ENCODE measurements at places on chromosomes 1 and 21.

DNA sequence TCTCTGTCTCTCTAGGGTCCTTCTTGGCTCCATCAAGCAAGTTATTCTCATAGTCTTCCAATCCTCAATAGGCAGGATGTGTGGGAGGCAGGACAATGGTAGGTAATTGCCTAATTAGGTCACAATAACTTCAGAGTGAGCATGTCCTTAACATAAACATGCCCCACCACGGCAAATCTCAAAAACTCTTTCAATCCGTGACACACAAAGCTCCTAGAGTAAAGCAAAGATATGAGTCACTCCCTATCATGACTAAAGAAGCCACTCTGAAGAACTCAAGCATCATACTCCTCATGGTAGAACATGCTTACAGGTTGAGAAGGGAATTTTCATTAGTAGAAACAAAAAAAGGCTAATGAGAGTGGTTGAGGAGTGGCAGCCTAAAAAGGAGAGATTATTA is 4.9 kb downstream of the HAO2 start:
- no peak for DNase-seq

DNA sequence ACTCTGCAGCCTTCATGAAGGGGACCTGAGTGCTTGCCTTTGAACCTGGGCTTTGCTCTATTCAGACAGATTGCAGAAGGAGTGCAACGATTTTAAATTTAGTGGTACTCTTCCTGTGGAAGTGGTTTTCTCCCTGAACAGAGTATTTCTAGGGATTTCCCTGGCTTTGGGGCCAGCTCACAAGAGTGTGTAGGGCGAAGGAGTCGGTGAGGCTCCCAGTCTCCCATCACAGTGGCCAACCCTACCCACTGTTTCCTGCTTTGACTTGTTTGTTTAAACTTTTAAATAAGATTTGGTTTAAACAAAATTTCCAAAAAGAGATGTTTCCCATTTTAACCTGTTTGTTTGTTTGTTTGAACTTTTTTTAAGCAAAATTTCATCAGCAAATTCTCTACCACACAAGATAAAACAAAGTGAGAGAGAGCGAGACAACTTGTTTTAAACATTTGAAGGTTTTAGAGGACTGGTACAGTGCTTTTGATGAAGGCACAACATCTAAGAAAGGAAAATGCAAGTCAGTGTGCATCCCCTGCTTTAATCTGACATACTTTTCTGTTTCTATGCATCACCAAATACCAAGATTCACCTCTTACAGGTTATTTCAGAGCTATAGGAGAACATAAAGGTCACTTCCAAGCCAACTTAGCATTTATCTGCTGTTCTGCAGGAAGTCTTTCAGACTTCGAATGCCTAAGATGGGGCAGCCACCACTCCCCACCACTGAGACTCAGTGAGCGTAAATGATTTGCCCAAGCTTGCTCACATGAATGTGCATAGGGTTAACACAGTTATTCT is 6.6 kb downstream of the SELP start:
- no peak for DNase-seq

DNA sequence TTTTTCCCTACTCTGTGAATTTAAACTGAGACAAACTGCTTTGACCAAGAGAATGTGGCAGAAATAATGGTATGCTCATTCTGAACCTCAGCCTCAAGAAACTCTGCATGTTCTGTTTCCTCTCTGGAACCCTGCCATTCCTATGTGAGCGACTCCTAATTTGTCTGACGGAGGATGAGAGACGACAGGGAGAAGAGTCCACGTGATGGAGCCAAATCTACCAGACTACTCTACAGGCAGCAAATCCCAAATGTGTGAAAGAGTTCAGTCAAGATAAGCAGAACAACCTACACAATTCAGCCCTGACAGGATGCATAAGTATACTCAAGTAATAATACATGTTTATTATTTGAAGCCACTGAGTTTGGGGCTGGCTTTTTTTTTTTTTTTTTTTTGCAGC is 153.5 kb downstream of the DPYD start:
- DNase-seq: no peak

- no peak for DNase-seq
Observed at GRCh38 chr21:43271452-43272020, 102.7 kb downstream of the CRYAA start.

GRCh38 chr1:4002061-4002521 is 102.0 kb upstream of the C1orf174 start:
- DNase-seq: no peak

DNA sequence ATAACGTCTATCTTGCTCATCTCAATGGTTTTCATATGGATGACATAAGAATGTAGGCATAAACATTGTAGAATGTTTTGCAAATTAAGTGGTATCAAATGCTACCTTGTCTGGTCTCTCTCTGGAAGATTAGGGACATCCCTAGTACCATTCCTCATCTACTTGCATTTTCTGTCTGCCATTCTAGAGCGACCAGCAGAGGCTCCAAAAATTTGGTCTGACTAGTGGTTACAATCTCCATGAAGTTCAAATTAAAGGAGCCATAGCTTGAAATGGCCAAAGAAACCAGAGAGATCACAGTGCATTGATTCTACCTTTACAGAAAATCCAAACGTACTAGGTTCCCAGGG is 1.1 kb downstream of the CD84 start:
- DNase-seq: no peak

DNA sequence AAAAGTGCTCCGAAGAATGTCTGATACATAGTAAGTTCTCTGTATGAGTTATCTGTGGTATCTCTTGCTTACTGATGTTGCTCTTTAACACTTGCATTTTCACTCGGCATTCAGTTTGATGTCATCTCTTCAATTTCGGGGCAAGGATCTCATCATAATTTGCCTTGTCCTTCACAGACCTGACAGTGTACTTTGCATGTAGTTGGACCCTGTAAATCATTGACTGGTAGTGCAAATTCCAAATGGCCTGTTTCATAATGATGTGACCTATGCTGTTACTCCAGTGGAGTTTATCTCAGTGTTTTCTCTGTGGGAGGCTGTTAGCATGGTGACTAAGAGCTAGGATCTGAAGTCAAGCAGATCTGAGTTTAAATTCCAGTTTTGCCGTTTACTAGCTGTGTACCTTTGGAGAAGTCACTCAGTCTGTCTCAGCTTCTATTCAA is 34.2 kb upstream of the ABCD3 start:
- DNase-seq: no peak

DNA sequence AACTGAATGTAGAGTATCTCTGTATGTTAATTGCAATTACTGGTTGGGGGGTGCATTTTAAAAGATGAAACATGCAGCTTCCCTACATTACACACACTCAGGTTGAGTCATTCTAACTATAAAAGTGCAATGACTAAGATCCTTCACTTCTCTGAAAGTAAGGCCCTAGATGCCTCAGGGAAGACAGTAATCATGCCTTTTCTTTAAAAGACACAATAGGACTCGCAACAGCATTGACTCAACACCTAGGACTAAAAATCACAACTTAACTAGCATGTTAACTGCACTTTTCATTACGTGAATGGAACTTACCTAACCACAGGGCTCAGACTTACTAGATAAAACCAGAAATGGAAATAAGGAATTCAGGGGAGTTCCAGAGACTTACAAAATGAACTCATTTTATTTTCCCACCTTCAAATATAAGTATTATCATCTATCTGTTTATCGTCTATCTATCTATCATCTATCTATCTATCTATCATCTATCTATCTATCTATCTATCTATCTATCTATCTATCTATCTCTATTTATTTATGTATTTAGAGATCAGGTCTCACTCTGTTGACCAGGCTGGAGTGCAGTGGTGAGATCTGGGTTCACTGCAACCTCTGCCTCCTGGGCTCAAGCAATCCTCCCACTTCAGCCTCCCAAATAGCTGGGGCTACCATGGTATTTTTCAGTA is 47.8 kb downstream of the CHML start:
- no peak for DNase-seq

DNA sequence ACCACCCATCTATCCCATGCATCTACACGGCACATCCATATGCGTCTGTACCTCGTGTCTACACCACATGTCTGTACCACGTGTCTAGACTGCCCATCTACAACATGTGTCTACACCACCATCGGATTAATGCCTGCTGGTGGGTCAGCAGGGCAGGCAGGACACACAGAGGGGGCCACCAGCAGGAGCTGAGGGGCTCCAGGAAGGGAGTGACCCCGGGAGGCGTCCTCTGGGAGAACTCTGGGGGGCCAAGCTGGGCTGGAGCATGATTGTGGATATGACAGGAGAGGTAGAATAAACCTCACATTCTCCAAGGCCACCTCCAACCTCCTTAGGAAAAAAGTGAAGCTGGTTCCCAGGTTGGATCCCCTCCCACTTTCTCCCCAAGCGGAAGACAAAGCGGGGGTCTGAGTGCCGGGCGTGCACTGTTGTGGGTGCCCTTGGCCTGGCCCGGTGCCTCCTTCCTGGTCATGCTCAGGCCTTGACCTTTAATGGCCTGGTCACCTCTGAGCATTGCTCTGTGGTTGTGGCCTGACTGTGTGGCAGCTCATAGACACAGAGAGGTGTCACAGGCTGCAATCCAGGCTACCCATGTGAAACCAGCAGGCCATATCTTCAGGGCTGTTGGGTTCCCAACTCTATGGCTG is 881 bp upstream of the ACTRT2 start:
- DNase-seq: no peak

GRCh38 chr1:230940848-230941247 is 37.8 kb downstream of the TTC13 start:
- no peak for DNase-seq

- no peak for DNase-seq
Observed at GRCh38 chr1:225695578-225696337, 42.8 kb upstream of the ENAH start.

- DNase-seq: no peak
Observed at GRCh38 chr1:89262643-89263042, 10.0 kb downstream of the GBP5 start.

DNA sequence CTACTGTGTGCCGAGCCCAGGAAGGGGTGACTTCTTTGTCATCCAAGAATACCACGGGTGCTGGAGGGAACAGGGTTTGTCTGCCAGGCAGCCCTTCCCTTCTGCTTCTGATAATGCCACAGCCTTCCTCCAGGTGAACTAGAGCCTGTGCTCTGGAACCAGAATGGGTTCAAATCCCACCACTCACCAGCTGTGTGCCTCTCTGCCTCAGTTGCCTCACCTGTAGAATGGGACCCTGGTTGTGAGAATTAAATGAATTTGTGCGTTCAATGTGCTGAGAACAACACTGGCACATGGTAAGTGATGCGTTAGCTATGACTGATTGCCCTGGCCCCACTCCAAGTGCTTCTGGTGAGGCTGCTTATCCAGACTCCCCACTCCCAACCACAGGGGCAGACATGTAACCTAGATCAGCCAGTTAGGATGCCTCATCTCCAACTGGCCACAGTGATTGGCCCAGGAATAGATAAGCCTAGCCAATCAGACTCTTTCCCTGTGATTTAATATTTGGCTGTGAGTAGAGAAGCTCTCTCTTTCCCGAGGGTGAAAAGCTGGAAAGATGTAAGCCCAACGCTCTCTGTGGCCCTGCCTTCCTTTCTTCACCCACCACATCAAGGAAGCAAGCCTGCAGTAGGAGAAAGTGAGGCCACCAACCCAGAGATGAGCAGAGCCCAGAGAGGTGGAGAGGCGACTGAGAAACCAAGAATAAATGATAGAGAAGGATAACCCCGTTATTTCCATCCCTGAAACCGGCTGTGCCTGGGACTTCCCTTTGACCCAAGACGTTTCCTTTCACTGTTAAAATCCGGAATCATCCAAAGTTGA is 20.8 kb upstream of the LAPTM5 start:
- no peak for DNase-seq

GRCh38 chr1:50095716-50096115 is 13.0 kb upstream of the ELAVL4 start:
- no peak for DNase-seq

- peak; percentile 36 for DNase-seq
Observed at GRCh38 chr1:111864862-111865261, 109.2 kb downstream of the DDX20 start.

DNA sequence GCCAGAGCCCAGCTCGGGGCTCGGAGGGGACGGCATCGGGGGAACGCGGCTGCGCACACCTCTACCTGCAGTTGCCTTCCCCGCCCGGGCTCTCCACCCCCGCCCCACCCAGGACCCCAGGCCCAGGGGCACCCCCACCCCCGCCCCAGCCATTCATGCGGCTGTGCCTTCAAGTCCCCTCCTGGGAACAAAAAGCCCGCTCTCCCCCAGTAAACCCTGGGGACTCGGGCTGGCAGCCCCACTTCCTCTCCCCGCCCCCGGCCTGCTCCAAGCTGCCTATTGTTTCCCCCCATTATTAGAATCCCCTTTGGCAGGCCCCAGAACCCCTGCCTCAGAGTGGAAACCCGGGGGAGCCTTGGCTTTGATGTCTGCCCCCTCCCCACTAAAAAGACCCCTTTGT is 18.0 kb downstream of the MEGF6 start:
- no peak for DNase-seq

DNA sequence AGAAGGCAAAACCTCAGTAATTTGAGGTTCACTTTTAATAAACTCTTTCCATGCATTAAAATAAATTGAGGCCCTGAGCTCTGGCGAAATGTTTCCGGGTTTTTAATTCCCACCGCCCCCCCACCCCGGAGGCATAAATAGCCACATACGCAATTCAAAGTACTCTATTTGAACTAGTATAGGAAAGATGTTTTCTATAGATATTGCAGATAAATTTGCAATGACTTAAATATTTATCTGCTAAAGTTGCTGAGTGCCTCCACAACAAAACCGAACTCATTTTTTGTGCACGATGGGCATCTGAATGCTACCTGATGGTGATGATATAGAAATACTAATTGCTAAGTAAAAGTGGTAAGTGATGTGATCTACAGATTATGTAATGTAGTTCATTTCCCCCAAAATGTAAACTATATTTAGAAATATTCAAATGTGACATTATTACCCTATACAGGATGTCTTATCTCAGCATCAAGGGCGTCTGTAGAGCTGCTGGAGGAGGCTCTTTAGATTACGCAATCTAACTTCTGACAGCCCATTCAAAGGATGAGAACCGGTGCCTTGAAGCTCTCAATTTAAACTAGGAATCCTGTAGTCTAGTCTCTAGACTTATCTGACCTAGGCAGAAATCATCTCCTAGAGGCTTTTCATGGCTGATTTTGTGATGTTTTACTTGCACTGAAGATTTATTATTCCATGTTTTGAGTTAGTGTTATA is 8.5 kb downstream of the IRF2BP2 start:
- DNase-seq: peak; percentile 57

GRCh38 chr1:156893048-156893953 is at the start of gene PEAR1:
PEAR1 (plus strand) TSS chr1:156893718; CDS start chr1:156903927, 10,209 bp downstream.
- DNase-seq: no peak

DNA sequence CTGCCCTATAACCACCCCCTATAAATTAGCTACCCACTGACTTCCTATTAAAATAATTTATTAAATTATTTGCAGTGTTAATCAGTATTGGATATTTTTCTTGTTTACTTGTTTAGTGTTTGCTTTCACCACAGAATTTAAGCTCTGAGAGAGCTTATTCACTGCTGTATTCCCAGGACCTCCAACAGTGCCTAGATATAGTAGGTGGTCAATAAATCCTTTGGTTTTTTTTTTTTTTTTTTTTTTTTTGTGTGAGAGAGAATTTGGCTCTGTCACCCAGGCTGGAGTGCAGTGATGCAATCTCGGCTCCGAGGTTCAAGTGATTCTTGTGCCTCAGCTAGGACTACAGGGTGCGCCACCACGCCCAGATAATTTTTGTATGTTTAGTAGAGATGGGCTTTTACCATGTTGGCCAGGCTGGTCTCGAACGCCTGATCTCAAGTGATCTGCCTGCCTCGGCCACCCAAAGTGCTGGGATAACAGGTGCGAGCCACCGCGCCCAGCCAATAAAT is 1.1 kb upstream of the OSBPL9 start:
- no peak for DNase-seq

- peak; percentile 60 for DNase-seq
Observed at GRCh38 chr1:111219557-111220286, 7.8 kb upstream of the CHI3L2 start.

GRCh38 chr1:15432324-15432723 is 5.9 kb upstream of the CTRC start:
- DNase-seq: no peak

GRCh38 chr1:27003745-27004470 is 8.7 kb downstream of the TENT5B start:
- DNase-seq: no peak

Measured in activated CD8-positive, alpha-beta T cell treated with anti-CD3 and anti-CD28 coated beads, Interleukin-2, amount 10 ng/mL, durations not matched to agents 7 days and 5 days (primary cell).